Natural killer cell treated with Interleukin-12 subunit alpha and Interleukin-12 subunit beta and Interleukin-15 and Interleukin-18, amount 100 ng/mL, for 72 hours (primary cell): ENCODE measurements at places on chromosomes 3 and 15.

DNA sequence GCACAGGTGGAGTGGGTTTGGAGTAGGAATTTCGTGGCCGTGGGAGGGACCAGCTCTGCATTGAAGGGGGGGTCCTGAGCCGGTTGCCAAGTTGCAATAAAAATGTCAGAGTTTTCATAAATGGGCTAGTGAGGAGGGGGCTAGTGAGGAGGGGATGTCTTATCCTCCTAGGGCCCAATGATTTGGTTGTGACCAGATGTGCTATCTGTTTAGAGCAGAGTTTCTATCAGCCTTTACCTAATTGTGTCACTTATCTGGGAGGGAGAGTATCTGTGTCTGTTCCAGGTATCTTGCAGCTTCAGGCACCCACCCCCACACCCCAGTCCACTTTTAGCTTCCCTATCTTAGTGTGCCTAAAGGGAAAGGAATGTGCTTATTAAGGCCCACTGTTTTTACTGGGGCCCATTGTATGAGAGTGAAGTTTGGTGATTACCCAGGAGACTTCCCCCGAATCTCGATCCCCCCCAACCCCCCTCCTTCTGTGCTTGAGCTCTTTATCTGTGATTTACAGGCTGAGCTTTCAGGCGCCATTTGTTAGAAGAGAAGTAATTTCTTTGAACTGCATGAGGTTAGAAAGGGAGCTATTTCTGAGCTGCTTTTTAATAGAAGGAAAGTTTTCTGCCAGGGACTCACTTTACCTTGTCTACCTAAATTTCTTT lies 42.6 kb downstream of the PPCDC start:
- no peak for DNase-seq

GRCh38 chr3:26590919-26591484 lies 31.6 kb upstream of the LRRC3B start:
- no peak for DNase-seq

DNA sequence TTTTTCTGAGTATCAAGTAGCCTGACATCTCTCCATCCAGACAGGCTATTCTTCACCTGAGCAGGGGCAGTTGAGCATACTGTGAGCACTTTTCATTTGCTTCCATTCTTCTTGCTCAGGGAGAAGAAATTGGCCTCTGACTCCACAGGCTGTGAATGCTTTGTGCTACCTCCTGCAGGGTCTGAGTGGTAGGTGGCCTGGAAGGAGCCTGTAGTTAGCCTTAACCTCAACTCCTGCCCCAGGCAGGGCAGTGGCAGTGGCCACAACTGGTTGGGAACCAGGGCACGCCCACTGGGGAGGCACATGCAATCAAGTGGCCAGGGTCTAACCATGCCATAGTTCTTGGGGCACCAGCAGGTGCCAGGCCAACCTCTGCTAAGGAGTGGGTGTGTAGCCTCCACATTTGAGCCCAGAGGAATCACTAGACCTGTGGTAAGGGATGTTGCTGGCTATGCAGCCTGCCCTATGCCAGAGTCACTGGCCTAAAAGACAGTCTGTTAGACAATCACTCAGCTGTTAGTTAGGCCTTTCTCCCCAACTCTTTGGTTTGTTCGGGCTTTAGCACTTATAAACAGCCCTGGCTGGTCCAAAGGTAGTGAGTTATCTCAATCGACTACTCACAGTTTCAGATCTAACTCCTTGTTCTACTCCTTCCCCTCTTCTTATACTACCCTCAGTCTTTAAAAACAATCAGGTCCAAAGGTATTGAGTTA lies 7.4 kb downstream of the C3orf62 start:
- DNase-seq, result no peak

DNA sequence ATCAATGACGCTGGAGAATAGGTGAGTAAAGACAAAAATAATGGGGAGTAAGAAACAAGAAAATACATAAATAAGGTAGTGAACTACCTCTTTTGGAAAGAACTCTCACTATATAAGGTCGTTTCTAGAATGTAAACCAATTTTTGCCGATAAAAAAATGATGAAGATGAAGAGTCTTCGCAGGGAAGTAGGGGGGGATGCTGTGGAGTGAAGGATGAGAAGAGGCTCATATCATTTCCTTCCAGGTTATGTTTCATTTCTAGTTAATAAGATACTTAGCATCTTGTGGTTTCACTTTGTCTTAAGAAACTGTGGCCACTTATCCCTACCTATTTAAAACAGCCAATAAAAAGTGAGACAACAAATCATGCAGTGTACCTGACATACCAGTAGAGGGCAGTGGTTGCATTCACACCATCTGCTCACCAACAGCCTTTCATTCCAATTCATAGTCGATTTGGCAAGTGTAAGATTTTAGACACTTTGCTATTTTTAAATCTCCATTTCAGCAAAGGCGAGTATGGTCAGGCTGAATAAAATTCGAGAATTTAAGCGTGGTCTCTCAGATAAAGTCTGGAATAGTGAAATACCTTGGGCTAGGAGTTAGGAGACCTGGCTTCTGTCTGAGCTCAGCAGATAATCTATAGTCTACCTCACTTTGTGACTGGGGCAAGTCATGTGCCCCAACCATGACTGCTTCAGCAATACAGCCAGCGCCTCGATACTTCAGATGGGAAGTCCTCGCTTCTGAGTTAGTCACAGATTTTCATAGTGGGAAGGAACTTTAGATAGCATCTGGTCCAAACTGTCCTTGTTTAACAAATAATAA lies 28.9 kb upstream of the ICE2 start:
- peak; percentile 67 for DNase-seq

GRCh38 chr3:140258222-140258724 lies 323.3 kb downstream of the CLSTN2 start:
- DNase-seq, result no peak

GRCh38 chr15:40691737-40692136 lies 3.2 kb upstream of the RAD51 start:
- no peak for DNase-seq

DNA sequence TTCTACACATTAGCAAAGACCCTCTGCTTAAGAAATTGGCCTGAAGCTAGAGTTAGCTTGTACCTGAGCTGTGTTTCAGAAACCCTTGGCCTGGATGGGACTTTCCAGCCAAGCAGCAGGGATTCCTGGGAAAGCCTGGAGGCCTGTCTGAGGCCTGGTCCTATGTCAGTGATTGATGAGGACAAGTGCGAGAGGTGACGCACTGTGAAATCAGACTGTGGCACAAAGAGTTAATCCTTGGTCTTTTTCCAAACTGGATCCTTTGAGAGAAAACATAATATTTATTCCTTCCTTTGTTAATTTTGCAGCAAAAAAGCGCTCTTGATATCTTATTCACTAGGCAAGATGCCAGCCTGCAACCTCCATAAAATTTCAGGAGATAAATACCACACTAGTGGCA lies 225.0 kb upstream of the ATP11B start:
- no peak for DNase-seq

- no peak for DNase-seq
These were observed at the start of gene HRH1 for GRCh38 chr3:11154036-11154952. TSS of gene HRH1 (plus strand) at chr3:11154493. CDS start at chr3:11259038, 104,545 bp downstream.

- no peak for DNase-seq
These were observed 67.9 kb downstream of the IQCH start for GRCh38 chr15:67322481-67322880.

DNA sequence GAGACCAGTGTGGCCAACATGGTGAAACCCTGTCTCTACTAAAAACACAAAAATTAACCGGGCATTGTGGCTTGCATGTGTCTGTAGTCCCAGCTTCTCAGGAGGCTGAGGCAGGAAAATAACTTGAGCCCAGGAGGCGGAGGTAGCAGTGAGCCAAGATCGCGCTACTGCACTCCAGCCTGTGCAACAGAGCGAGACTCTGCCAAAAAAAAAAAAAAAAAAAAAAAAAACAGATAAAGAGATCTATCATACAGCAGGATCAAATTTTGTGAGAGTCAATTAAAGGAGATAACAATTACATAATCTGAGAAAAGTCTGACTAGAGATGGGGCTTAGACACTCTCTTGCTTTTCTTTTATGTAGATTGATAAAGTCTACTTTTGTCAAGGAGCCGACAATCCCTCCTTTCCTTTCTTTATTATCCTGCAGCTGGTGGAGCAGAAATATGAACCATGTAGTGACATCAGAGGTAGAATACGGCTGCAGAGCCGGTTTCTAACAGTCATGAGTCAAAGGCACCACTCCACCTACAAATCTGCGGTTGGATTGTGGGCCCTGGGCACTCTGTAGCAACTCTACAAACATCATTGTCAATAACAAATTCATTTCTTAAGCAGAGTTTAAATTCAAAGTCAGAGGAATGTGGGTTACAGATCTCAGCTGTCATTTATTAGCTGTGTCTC lies 9.0 kb downstream of the C2CD4A start:
- DNase-seq, result no peak

DNA sequence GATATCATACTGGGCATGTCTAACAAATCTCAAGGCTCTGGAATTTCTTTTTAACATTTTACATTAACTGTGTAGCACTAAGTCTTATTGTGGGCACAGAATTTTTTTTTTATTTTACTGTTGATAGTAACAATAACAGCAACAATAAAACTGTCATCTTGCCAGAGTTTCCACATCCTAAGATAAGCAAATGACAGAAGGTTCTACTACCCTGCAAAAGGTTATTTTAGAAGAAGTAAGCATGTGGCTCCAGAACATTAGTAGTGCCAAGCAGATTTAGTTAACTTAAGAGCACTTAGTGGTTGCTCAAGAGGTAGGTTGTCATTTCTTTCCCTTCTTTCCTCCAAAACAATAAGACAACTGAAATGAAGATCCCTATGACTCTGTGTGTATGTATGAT lies 743.0 kb upstream of the CBLB start:
- DNase-seq, result no peak

- peak; percentile 54 for DNase-seq
These were observed 35.0 kb downstream of the TNK2 start for GRCh38 chr3:195873281-195873887.

DNA sequence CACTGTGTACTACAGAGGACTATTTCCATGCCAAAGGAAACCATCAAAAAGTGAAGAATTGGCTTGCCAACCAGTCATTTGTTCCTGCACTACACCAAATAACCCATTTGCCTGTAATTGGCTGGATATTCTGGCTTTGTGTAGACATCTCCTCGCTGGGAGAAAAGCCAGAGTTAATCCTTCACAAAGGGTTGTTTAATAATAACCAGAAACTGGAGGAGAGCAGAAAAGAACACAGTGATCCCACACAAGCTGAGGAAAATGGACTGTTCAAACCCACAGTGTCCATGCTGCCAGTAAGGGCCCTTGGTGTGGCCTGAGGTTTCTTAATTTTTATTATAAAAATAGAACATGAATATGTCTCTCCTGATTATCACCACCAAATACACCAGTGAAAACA lies 294.0 kb downstream of the RORA start:
- no peak for DNase-seq

DNA sequence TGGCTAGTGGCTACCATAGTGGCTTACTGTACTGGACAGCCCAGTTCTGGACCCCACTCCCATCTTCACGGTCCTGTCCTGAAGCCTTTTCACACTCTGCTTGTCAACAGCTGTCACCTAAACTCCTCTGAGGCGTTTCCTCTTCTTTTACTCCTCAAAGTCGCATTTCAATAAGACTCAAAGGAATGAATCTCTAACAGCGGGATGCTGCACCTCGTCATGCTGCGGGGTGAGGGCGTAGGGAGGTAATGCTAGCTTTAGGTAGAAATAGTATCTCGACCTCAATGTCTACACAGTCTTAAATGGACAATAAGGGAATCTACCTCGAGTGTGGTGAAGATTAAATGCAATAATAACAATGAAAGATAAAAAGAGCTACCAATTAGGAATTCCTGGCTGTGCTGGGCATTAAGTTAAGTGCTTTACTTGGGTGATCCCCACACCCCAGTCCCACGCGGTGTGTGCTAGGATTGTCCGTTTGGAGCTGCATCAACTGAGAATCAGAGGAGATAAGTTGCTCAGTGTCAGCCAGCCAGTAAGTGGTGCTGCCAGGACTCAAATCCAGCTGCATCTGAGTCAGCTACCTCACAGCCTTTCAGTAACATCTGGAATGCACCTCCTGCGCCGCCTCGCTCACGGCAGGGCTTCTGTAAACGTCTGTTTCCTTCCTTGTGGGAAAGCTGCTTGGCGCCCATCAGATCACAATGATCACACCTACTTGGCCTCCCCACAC lies 14.0 kb downstream of the PLA2G4D start:
- no peak for DNase-seq

DNA sequence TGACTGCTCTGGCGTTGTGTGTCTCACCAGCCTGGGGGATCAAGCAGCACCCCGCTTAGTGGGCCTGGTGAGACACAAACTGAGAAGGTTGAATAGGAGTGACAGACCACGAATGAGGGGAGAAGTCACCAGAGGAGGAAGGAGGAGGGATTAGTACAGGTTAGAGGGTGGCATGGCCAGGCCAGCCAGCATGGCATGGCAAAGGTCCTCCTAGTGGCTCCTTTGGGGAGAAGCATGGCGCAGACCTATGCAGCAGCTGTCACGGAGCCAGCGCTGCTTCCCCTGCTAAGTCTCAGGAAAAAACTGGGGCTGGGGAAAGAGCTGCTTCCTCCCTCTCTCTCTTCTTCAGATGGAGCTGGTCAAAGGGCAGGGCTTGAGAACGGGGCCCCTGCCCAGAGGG lies 48.6 kb downstream of the ZDHHC3 start:
- no peak for DNase-seq

DNA sequence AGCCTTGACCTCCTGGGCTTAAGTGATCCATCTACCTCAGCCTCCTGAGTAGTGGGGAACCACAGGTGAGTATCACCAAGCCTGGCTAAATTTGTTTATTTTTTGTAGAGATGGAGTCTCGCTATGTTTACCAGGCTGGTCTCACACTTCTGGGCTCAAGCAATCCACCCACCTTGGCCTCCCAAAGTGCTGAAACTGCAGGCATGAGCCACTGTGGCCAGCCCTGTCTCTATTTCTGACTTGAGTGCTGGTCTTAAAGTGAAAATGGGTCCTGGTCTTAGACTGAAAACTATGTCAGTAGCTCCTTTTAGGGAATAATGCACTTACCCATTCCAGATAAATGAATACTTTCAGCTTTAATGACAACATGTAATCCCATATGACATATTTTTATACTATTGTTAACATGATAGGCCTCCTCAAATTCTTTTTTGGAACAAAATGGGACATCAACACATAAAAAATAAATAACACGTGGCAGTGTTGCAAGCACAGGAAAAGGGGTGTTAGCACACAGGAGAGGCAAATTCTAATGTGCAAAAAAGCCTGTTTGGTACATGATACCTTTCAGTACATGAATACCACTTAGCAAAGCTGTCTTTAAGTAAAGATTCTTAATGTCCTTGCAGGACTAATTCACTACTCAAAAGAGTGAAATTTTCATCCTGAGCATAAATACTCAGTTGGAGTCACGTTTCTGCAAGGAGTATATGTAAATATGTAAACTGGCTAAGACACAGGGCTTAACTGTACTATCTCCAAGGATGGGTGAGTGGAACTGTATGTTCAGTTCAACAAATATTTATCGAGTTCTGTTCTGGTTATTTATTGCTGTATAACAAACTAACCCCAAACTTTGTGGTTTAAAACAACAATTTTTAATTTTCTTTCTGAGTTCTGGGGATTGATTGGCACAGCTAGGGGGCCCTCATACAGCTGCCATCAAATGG lies 194.7 kb downstream of the NR1D2 start:
- DNase-seq, result no peak

DNA sequence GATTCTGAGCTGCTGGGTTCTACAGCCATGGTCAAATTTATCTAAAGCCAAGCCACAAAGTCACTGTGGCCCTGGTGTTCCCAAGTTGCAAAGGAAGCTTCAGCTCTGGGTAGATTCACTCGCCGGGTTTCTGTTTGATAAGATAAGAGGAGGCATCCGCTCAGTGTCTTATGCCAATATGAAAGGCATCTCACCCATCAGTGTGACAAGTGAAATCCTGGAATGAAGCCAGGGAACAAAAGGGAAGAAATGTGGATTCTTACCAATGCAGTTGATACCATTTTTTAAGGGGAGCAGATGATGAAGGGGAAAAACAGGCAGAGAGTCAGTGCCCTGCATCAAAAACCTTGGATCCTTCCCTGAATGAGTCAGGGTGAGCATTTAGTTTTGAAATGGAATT lies 2.8 kb upstream of the CPNE4 start:
- DNase-seq, result no peak
